Omental fat pad (tissue), 4 donors: ENCODE measurements at places on chromosomes 6 and 20. TPM values are rescaled to one million over a fixed set of nuclear protein-coding genes. Genes with fewer than 3 reads are reported as not detected.

DNA sequence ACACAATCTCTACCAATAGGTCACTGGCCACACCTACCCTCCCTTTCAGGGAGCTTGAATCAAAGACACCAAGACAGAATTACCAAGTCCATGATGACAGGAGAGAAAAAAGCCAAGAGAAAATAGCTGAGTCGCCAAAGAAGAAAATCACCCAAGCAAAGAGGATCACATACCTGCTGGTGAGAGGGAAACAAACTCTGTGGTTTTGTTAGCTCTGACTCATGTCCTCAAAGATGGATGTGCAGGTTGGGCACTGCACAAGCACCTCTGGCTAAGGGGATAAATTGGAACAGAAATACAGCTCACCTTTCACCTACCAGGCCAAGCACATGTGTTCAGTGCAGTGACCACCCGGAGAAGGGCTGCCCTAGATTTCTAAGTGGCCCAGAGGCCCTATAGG, 114.8 kb downstream of the TFAP2A start:
- no peak for DNase-seq

DNA sequence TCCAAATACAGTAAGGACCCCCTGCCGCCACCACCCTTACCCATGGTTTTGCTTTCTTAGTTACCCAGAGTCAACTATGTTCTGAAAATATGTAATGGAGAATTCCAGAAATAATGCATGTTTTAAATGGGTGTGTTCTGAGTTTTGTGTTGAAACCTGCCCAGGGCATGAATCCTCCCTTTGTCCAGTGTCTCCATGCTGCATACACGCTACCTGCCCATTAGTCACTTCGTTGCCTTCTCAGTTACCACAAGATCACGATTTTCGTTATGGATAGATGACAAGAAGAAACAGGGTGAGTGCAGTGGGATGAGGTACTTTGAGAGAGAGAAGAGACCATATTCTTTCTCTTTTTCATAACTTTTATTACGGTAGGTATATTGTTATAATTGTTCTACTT, 10.6 kb downstream of the FARS2 start:
- DNase-seq: no peak

GRCh38 chr6:39178804-39179203, 50.5 kb downstream of the KCNK5 start:
- DNase-seq: no peak

DNA sequence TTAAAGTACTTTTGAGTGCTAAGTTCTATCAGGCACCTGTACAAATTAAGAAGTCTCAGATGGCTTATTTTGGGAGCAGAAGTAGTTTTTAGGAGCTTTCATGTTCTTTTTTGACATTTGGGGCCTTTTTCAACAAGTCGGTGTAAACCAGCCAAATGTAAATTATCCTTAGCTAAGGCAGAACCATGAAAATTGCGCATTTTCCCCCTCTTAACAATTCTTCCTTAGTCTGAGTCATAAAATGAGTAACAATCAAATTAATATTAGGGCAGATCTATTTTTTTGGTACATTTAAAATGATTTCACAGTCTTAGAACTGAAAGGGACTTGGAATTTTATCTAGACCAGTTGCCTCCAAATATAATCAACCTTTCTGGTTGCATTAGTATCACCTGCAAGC, 87.2 kb downstream of the ANKS1A start:
- no peak for DNase-seq

DNA sequence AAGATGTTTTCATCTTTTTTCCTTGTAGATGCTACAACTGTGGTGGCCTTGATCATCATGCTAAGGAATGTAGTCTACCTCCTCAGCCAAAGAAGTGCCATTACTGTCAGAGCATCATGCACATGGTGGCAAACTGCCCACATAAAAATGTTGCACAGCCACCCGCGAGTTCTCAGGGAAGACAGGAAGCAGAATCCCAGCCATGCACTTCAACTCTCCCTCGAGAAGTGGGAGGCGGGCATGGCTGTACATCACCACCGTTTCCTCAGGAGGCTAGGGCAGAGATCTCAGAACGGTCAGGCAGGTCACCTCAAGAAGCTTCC, 101.5 kb downstream of the POPDC3 start:
- no peak for DNase-seq

- DNase-seq: no peak
Observed at GRCh38 chr6:84332139-84333034, 104.9 kb upstream of the CEP162 start.

DNA sequence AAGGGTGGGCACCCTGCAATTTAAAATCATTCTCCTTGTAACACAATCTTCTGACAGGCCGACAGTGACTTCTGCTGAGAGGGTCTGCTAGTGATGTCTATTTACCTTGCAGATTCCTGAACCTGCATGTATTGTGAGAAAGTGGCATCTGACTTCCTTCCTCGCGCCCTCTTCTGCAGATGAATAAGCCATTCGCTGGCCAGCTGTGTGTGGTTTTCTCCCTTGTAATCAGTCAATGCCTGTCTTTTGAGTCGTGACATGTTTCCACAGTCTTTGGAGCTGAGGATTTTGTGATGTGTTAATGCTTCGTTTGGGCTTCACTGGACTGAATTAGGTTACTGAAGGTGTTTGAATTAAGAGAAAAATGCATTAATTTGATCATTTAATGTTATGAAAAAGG, 125.3 kb downstream of the GRM1 start:
- no peak for DNase-seq

DNA sequence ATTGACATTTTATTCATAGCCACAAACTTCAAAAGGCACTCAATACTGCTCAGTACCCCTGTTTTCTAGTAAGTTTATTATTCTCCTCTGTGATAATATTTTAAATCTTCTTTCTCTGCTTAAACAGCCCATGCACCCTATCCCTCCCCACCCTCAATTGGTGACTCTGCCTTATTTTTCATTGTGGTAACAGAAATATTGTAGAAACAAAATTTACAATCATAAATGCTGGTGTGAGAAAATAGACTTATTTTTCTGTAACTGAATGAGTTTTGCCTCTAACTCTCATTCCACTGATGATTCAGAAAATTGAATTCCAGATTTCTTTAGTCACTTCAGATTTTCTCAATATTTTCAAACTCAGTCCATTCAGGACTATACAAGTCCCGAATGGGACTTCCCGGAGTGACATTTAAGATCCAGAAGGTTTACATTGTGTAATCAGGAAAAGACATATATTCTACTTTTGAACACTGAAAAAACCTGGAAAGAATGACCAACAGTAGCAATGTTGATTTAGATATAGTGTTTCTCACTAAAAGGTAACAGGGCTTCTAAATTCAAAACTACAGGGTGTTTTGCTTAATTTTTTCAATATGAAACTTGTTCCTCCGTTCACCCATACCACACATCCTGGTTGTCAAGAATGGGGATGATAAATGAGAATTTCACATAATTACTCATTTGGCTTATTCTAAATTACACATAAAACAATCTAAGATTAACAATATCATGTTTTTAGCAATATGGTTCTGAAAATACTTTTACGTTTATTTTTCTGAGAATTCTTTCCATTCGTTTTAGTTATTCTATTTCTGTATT, 34.8 kb upstream of the UST start:
- DNase-seq: no peak

DNA sequence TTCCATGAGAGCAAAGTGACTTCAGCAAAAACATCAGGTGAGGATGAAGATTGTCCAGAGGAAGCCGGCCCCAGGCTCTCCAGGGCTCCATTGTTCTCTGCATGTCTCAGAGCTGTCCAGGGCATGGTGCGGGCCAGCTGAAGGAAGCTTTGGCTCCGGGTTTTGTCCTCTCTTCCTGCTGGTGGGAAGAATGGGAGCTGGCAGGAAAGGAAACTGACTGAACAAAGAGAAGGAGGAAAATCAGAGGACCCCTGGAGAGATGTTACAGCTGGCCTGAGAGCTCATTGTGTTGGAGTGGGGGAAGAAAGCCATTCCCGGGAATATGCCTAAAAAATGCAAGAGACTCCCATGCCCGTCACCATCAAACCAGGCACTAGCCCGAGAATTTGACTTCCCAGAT, 27.1 kb downstream of the PRND start:
- DNase-seq: no peak

The RAB44 gene
- 0.48 TPM for total RNA-seq
